ENCODE measurements at places on chromosomes 12 and 14. TPM values are rescaled to one million over a fixed set of nuclear protein-coding genes. Genes with fewer than 3 reads are reported as not detected.

DNA sequence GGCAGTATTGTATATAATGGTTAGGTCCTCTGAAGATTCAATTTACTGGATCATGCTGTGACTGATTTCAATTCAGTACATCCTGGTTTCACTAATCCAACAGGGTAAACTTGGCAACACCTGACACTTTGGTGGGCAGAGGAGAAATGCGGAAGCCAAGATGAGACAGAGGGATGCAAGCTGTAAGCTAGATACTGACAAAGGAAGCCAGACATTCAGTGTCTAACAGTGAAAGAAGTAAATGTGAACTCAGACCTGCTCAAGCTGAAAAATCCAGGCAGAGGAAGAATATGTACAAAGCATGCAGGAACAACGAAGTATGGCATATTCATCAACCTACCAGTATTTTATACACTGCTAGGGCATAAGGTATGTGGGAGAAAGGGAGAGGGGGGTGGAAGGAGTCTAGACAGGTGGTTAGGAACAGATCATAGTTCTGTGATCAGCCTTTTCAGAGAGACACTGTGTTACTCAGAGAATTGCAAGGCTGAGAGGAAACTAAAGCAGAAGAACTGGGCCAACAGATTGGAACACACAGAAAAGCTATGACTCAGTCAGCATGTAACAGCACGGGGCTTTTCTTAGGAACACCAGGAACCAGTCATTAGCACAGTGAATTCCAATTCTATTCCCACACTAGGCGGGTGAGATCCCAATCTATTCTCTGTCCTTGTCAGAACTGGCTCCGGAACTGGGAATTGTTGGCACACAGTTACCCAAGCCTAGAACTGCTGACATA lies 40.3 kb downstream of the NELL2 start:
- no peak for DNase-seq

GRCh38 chr14:104355101-104356019 lies 217.0 kb downstream of the KIF26A start:
- no peak for DNase-seq

DNA sequence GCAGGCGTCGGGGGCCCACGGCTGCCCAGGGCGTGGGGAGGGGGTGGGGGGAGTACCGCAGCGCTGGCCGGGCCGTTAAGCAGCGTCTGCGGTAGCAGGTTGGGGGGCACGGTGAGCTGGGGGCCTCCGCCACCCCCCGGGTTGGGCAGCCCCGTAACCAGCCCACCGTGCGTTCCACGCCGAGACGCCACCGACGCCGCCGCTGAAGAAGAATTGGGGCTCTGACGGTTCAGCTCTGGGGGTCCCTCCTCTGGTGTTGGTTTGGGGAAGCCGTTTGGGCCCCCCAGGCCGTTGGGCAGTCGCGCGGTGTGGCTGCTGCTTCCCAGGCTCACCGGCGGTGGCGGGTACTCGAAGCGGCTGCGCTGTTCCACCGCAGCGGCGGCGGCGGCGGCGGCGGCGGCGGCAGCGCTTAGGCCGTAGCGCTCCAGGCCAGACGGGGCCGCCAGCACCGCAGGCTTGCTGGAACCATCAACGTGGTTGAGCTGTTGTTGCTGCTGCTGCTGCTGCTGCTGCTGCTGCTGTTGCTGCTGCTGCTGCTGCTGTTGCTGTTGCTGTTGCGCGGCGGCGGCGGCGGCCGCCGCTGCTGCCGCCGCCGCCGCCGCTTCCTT lies 1.5 kb downstream of the IRF2BPL start:
- DNase-seq: peak; percentile 72

DNA sequence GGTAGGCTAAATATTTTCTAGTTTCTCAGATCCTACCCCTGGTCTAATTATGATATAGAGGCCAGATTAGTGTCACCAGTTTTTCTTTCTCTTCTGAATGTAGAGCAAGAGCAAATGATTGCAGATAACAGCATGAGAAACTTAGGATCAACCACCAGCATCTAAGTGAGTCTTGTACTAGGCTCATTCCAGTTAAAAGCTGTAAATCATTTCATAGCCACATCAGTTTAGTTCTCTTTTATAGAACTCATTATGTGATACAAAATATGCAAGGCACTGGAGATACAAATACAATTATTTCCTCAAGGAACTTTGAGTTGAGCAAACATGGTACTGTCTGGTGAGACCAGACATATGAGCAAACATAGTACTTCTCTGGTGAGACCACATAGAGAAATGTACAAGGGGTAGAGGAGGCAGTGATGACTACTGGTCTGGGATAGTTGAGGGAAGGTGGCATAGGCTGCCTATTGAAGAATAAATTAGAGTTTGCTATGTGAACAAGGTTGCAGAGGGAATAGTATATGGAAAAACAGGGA lies 59.5 kb downstream of the CRADD start:
- DNase-seq: no peak

DNA sequence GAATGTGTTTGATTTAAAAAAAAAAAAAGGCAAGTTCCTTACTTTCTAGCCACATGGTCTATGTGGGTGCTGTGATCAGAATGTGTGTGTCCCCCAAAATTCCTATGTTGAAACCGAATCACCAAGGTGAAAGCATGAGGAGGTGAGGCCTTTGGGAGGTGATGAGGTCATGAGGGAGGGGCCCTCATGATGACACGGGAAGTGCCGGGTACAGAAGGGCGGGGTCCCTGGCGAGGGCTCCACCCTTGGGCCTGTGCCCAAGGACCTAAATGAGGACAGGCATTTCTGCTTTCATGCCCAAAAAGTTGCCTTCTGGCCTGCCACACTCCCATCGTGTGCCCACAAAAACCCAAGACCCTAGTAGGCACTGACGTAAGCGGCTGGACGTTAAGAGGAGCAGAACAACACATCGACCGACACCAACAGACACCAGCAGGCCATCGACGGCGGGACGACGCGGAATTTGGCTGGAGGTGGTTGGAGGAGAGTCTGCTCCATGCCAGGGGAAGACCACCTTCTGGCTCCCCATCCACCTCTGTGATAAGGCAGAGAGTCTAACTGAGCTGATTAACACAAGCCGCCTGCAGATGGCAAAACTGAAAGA lies 211.8 kb downstream of the FOXN3 start:
- DNase-seq: no peak

GRCh38 chr12:56521590-56522371 lies at the start of gene RBMS2:
TSS of gene RBMS2 (plus strand) at chr12:56521820. CDS start at chr12:56522024, 204 bp downstream.
- peak; percentile 75 for DNase-seq

DNA sequence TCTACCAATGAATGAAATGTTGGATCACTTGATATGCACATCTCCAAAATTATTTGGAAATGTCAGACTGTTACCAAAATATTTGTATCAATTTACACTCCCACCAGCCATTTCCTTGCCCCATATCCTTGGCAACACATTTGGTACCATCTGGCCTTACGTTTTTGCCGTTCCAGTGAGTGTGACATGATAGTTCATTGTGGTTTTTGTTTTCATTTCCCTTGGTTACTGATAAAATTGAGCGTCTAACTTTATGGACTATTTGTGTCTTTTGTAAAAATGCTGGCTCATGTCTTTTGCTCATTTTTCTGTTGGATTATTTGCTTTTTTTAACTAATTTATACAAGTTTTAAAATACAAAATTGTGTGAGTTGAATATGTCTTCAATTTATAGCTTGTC lies 11.0 kb downstream of the KLHDC1 start:
- no peak for DNase-seq

GRCh38 chr14:51224551-51224950 lies 15.5 kb upstream of the TMX1 start:
- no peak for DNase-seq

DNA sequence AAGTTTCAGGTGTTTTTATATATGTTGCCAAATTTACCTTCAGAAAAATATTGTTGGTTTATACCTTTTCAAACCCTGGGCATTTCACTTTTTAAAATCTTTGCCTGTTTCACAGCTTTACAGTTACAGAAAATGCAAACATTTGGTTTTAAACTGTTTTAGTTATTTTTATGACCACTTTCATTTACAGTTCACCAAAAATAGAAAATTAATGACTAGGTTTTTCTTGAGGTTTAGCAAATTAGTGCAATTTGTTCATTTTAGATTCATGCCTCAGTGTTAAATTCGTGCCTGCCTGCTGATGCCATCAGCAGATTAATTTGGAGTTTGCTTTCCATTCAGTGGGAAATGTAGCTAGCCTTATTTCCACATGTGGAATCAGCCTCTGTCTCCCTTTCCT lies 45.5 kb downstream of the RIC8B start:
- no peak for DNase-seq

DNA sequence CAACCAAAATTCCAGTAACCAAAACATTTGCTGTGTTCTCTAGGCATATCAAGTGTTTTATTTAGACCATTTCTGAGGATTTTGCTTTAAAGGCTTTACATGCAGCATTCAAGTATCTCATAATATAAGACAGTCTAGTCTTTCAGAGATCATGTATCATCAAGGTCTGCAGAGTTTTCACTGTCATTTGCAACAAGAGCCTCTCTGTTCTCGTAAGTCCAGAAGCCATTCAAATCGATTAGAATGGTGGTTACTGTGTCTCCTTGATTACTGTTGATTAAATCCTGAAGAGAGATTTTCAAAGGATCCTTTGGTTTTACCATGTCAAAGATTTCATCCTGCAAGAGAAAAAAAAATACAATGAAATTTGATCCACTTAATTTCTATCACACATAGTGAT lies 36.3 kb downstream of the PPP2R3C start:
- DNase-seq: no peak

DNA sequence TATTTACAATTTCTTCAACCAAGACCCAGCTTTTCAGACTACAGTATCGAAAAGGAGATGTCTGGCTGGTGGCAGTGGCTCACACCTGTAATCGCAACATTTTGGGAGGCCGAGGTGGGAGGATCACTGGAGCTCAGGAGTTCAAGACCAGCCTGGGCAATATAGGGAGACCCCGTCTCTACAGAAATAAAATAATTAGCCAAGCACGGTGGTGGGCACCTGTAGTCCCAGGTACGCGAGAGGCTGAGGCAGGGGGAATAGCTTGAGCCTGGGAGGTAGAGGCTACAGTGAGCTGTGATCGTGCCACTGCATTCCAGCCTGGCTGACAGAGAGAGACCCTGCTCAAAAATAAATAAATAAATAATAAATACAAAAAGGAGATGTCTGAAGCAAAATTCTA lies 530.5 kb downstream of the BCL11B start:
- no peak for DNase-seq

- DNase-seq: no peak
Measured at GRCh38 chr14:54625112-54625511, 58.2 kb downstream of the SAMD4A start.

DNA sequence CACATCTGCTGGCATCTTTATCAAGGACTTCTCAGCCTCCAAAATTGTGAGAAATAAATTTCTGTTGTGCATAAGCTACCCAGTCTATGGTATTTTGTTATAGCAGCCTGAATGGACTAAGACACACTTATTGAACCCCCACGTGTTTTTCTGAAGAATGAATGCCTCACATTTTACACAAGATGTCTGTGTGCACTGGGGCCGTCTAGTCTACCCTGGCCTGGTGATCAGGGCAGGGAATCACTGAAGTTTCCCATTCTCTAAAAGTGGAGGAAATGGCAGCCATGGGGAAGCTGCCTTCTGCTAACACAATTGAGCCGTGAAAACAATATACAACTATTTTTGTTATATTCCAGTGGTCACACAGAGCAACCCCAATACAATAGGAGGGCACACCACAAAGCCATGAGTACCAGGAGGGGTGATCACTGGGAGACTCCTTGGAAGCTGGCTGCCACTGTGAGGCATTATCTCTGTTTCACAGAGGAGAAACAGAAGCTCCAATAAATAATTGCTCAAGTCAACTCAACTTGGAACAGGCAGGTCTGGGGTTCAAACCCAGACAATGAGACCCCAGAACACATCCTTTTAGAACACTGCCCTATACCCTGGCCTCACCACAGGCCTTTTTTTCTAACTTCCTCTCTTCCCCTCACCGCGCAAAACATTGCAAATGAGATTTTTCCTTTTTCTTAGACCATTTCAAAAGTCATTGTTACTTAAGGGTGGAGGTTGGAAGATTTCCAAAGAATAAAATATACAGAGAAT lies 18.3 kb upstream of the LTA4H start:
- DNase-seq: no peak

DNA sequence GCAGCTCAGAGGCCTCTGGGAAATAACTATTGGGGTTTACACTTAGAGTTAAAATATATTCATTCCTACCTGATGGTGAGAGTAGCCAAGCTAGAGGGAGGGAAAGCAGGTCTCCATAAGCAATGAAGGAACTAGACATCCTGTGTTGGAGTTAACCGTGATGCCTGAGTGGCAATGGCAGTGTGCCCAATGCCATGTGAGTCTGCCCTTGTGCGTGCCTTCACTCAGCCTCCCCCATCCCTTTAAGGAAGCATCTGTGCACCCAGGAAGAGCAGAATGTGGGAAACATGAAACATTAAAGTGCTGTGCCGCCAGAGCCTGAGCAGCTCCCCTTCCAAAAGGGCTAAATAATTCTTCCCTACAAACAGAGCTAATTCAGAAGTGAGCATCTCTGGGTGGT lies 76.3 kb downstream of the COX16 start:
- no peak for DNase-seq

- DNase-seq: no peak
Measured at GRCh38 chr14:68979722-68980451, 785 bp upstream of the ACTN1 start.

DNA sequence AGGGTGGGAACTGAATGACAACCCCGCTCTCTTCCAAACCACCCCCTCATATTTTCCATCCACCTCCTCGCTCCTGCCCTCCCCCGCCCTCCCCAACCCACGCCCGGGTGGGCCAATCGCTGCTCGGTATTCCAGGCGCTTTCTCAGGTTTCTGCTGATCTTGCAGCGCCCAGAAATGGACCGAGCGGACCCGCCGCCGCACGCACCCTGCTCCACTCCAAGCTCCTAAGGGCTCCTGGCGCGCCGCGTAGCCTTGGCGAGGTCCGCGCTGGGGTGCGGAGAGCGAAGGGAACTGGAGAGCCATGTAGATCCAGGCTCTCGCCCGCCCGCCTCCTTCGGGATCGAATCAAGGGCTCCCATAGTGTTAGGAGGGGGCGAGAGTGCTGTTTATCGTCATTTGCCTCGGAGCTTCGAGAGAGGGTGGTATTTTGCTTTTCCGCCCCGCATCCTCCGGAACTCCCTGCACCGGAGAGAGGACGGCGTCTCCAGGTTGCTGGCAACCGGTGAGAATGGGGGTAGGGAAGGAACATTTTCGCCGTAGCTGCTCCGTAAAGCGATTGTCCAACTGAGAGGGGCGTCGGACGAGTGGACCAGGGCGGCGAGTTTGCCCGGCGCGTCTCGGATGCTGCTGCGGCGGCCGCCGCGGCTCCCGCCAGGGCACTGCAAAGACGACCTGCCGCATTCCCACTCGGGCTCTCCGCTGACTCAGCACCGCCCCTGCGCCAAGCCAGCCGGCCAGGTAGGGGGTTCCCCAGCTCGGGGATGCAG lies at the start of gene KCNA1:
Gene KCNA1, plus strand, starts transcription at position 172 of the 768 bp plus-strand sequence. CDS start 1,474 bp downstream, outside the sequence.
- peak; percentile 31 for DNase-seq

- no peak for DNase-seq
Measured at GRCh38 chr14:31781578-31781977, 220.4 kb downstream of the NUBPL start.

The RNASE1 gene
- not detected for polyA plus RNA-seq

The ART4 gene
- polyA plus RNA-seq: not detected

The ATF7IP gene
- polyA plus RNA-seq: 2.8 TPM

The EIF2B1 gene
- 64.2 TPM for polyA plus RNA-seq

The NGB gene
- polyA plus RNA-seq: not detected

The PRPH gene
- polyA plus RNA-seq: 1.7 TPM

The PAH gene
- not detected for polyA plus RNA-seq

The SOCS2 gene
- polyA plus RNA-seq: 24.8 TPM

The LYZ gene
- not detected for polyA plus RNA-seq
